ENCODE measurements at places on chromosomes 3 and 15. TPM values are rescaled to one million over a fixed set of nuclear protein-coding genes. Genes with fewer than 3 reads are reported as not detected.

The STARD9 gene
- 16.0 TPM for total RNA-seq

The CCDC33 gene
- 4.2 TPM for total RNA-seq

GRCh38 chr3:138740072-138740471 lies 94.7 kb downstream of the PIK3CB start:
- H3K36me3 ChIP-seq = peaks cover 19% of the 10 kb centered on the region
- H3K4me1 ChIP-seq = no peaks in the 10 kb centered on the region
- H3K4me3 ChIP-seq = no peak overlapping the region

DNA sequence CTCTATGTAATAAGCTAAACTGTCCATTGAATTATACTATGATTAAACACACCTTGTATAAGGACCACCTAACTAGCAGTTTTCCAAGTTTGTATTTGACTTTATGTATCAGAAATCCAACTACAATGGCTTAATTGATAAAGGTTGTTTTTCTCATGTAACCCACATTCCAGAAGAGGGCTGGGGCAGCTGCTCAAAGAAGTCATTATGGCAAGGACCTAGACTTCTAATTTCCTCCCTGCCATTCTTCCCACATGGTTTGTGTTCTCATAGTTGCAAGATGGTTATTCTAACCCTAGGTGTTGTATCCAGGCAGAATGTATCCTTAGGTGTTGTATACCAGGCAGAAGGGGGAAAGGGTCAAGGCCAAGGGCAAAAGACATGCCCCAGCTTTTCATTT lies 35.7 kb downstream of the GPR176 start:
- no peaks in the 10 kb centered on the region for H3K36me3 ChIP-seq
- no peak overlapping the region for H3K27ac ChIP-seq
- H3K4me1 ChIP-seq = peaks cover 5% of the 10 kb centered on the region
- no peak for DNase-seq
- no peaks in the 10 kb centered on the region for H3K27me3 ChIP-seq

- H3K36me3 ChIP-seq = no peaks in the 10 kb centered on the region
- peak; percentile 22 for DNase-seq
- peaks cover 21% of the 10 kb centered on the region for H3K4me1 ChIP-seq
- no peaks in the 10 kb centered on the region for H3K27me3 ChIP-seq
Measured at GRCh38 chr15:58524247-58524646, 92.5 kb downstream of the LIPC start.

DNA sequence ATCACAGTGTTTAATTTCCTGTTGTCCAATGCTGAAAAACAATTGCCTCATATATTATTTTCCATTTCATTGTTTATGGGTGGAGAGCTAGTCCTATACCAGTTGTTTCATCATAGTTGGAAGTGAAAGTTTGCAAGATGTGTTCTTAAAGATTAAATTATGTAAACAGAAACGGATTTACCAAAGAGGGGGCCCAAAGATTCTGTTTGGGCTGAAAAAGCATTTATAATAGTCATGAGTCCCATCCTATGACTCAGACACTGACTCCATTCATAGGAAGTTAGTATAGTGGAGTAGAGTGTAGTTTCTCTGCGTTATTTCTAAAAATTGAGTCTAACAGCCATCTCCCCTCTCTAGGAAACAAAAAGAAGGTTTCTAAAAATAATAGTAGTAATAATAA lies 24.3 kb downstream of the NFKBIZ start:
- H3K27me3 ChIP-seq = no peaks in the 10 kb centered on the region
- no peak for DNase-seq
- H3K36me3 ChIP-seq = no peaks in the 10 kb centered on the region
- H3K4me1 ChIP-seq = no peaks in the 10 kb centered on the region
